ENCODE measurements at places on chromosomes 7 and 10.

GRCh38 chr10:121527690-121528089, 70.6 kb downstream of the FGFR2 start:
- ATAC-seq = no peak

GRCh38 chr10:102322914-102323313, 72.6 kb upstream of the NFKB2 start:
- no peak for ATAC-seq

DNA sequence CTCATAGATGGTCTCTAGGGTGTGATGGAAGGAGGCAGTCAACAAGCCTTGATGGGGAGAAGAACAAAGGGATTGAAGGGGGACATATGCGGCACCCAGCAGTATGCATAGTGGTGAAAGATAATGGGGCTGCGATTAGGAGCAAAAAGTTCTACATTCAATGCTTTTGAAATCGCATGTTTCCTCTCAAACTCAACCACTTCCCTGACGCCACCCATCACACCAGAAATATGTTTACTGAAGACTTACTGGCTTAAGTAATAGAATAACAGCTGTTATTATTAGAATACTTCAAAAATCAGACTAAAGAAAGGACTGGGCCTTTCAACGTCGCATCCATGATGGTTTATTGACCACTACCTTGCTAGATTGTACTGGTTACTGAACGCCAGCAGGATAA, 31.5 kb downstream of the MKRN1 start:
- ATAC-seq = no peak

GRCh38 chr10:72704117-72704516, 12.2 kb downstream of the MCU start:
- no peak for ATAC-seq

GRCh38 chr7:84324136-84324630, 129.6 kb upstream of the SEMA3A start:
- ATAC-seq = no peak

DNA sequence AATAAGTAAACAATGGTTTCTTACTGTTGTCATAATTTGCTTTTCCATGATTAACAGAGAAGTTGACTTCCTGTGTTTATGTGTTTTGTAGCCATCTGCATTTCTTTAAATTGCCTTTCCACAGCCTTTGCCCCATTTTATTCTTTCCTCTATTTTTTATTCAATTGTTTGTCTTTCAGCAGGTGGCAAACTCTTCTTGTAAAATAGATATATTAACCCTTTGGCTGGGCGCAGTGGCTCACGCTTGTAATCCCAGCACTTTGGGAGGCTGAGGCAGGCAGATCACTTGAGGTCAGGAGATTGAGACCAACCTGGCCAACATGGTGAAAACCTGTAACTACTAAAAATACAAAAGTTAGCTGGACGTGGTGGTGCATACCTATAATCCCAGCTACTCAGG, 50.6 kb upstream of the CAPZA2 start:
- no peak for ATAC-seq

DNA sequence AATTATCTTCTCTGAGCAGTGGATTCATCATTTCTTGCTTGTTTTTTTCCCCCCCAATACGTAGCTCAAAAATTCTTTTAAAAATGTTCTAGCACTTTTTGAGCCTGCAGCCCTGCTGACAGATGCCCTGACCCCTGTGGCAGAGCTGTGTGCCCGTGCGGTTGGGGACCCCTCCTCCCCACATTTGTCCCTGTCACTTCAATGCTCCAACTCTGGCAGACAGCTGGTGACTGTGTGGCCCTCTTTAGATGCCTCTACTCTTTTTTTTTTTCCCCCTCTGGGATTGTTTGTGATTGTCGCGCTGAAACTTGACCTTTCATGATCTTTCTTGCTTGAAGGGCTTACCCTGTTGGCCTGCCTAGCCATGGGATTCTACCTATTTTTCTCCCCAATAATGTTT, 214.1 kb downstream of the TMEM178B start:
- no peak for ATAC-seq

DNA sequence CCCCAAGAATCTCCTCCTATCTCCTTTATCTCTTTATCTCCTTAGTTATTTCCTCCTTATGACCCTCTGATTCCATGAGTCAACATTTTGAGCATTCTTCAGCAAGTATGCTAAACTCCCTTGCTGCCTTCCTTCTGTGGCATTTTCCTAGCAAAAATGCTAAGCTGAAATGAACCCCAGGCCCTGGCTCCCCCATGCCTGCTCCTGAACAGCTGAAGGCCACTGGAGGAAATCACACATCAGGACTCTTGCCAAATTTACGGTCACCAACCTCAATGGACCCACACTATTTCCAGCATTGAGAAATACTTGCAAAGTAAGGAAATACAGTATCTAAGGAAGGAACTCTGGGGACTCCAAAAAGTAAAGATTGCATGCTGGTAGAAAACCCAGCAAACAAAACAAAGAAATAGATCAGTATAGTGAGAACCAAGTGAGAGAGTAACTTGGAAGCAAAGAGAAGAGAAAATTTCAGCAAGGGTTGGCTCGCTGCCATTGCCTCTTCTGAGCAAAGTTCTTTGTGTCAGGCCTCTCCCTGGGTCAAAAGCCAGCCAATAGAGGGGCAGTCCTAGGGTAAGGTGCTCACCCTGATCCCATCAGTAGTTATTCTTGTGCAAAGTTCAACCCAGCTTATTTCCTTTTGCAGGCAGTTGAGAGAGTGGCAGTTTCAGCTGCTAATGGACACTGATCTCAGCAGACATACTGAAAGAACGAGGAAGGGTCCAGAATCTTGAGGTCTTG, 5.1 kb upstream of the PLEKHS1 start:
- no peak for ATAC-seq

DNA sequence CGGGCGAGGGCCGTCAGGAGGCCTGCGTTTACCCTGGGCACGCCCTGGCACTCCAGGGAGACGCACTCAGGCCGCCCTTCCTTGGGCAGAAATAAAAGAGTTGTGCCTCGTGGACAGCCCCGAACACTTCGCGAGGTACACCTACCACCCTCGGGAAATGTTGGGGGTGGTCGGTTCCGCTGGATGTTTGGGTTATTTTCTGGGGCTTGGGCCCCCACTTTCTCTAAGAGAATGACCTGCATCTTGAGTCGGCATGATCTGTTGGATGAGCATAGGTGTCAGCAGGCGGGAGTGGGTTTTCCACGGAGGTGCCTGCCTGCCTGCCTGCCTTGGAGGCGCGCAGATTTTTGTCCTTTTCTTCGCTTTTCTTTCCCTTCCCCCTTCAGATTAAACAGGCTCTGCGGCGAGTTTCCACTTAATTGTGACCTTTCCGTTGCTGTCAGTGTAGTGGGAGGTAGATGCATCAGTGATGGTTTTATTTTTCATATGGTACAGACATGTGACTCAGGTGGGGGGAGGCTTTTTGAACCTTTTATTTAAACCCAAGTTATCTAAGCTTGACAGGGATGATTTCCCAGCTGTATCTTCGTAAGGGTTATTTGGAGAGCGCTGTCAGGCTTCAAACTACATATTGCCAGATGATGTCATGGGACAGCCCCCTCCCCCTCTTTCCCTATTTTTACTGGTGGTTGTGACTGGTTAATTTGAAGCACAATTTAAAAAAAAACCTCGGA, 661 bp downstream of the HECTD2 start:
- ATAC-seq = peak; percentile 77

DNA sequence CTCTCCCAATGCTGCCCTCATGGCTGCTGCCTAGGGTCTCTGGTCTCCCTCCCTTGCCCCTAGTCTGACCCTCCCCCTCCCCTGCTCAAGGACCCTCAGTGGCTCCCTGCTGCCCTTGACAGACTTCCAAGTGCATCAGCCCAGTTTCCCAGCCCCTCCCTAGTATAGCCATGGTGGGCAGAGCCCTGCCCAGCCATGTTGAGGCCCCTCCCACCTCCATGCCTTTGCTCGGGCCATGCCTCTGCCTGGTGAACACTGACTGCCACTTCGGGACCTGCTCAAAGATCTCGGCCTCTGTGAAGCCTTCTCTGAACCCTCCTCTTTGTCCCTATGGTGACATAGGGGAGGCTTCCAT, 73.2 kb downstream of the MYL10 start:
- no peak for ATAC-seq

DNA sequence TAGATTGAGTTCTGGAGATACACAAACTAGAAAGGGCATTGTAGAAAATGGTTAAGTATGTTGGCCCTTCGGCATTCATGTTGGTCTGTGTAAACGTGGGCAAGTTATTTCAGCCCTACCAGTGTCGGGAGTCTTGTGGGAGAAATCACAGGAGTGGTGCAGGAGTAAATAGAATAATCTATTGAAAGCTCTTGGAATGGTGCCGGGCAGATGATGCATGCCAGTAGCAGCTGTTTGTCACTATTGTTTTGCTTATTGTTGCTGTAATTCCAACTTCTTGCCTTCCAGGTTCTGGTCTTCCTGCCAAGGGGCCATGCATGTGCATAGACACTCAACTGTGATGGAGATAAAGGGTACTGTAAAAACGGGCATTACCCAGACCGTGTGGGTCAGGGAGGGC, 259.4 kb downstream of the CAMK1D start:
- ATAC-seq = no peak

GRCh38 chr10:75403939-75404814, 2.6 kb upstream of the ZNF503 start:
- ATAC-seq = no peak

DNA sequence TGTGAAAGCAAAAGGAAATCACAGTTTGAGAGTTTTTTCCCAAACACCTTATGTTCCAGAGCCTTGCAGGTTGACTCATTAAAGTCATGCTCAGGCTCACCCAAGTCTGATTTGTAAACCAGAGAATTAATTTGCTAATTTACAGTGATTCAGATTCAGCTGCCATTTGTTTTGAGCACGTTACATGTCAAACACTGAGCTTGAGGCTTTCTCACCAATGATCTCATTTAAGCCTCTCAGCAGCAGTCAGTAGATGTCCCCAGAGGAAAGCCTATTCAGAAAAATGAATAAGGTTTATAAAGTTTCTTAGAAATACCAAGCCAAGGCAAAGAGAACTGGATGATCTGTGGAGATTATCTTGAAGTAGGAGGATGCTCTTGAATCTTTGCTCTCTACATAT, 420.4 kb downstream of the HTR7 start:
- ATAC-seq = peak; percentile 67

GRCh38 chr7:7114575-7115291, 67.6 kb upstream of the C1GALT1 start:
- no peak for ATAC-seq

- ATAC-seq = no peak
Observed at GRCh38 chr10:44674536-44675386, 236.4 kb upstream of the TMEM72 start.

DNA sequence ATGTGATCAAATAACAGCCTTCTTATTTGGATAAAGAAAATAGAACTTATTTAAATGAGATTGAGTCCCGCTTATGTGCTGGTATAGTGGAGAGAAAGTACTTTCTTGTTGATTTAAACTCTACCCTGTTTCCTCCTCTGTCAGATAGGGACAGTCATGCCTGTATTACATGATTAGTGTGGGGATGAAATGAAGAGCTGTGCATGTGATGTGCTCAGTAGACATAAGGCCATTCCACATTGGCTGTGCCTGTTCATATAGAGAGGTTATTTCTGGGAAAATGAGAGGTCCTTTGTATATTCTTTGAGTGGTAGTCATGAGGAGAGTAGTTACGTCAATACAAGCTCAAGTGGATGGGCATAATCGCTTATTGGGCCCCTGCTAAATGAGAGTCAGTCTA, 5.7 kb downstream of the MTURN start:
- ATAC-seq = no peak

- no peak for ATAC-seq
Observed at GRCh38 chr7:120254845-120255244, 18.1 kb upstream of the KCND2 start.

DNA sequence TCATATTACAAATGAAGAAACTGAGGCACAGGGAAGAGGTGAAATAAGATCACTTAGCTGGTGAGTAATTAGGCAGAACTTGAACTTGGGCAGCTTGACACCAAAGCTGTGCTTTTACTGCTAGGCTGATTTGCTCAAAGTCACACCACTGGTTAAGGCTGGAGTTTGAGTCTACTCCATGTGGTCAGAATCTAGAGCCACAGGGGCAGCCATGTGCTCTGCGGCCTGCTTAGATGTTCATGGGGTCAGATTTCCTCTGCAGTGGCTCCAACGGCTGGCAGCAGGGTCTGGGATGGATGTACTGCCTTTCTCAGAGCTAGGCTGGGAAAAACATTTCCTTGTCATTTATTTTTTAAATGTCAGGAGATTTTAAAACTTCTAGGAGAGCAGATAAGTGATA, 417.5 kb downstream of the KCNMA1 start:
- ATAC-seq = no peak

DNA sequence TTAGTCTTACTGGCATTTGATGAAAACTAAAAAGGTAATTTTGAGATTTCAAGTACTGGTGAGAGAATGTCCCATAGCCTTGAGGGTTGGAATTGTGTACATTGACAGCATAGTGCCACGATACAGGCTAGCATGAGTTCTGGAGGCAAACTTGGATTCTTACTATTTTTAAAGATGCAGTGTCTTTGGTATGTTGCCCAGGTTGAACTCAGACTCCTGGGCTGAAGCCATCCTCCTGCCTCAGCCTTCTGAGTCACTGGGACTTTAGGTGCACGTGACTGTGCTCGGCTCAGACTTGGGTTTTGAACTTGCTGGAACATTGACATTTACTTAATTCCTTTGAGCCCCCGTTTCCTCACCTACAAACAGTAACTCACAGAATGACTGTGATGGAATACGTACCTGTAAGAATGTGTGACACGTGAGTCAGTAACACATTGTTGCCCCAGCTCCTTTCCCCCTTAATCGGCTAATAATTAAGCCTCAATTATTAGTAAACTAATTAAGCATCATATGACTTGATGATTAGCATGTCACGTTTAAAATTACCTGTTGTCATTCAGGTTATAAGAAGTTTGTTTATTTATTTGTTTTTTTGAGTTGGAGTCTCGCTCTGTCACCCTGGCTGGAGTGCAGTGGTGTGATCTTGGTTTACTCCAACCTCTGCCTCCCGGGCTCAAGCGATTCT, 10.6 kb downstream of the DNAJB6 start:
- peak; percentile 84 for ATAC-seq

- no peak for ATAC-seq
Observed at GRCh38 chr7:107994421-107995030, 8.4 kb downstream of the LAMB1 start.

- ATAC-seq = peak; percentile 29
Observed at GRCh38 chr7:56097700-56098099, 4.9 kb upstream of the PHKG1 start.

GRCh38 chr10:26334932-26335573, 103.1 kb upstream of the APBB1IP start:
- peak; percentile 79 for ATAC-seq

DNA sequence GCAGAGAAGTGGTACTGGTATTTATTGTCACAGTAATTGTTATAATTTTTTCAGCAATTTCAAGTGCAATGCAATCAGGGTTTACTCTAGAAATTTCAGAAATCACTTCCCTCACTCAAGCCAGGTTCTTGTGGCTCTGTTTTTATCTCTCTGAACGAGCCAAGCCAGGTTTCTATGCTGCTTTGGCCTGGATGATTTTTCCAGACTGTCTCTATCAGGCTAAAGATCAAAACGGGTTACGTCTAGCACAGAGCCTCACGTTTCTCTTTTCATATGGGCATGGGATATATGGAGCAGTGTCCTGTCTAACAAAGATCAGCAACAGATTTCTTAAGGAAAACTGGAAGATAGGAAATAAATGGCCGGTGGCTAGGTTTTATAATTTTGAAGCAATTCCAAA, 1105.3 kb downstream of the NRG3 start:
- ATAC-seq = no peak

GRCh38 chr10:86266446-86267242, 100.0 kb downstream of the GRID1 start:
- ATAC-seq = no peak

Data from esophagus mucosa (tissue), 1 donor.